ENCODE measurements at places on chromosomes 7 and 10.

GRCh38 chr10:103991393-103992128, 24.6 kb downstream of the SLK start:
- DNase-seq: no peak

GRCh38 chr7:70646536-70647248, 485.3 kb upstream of the GALNT17 start:
- DNase-seq: no peak

DNA sequence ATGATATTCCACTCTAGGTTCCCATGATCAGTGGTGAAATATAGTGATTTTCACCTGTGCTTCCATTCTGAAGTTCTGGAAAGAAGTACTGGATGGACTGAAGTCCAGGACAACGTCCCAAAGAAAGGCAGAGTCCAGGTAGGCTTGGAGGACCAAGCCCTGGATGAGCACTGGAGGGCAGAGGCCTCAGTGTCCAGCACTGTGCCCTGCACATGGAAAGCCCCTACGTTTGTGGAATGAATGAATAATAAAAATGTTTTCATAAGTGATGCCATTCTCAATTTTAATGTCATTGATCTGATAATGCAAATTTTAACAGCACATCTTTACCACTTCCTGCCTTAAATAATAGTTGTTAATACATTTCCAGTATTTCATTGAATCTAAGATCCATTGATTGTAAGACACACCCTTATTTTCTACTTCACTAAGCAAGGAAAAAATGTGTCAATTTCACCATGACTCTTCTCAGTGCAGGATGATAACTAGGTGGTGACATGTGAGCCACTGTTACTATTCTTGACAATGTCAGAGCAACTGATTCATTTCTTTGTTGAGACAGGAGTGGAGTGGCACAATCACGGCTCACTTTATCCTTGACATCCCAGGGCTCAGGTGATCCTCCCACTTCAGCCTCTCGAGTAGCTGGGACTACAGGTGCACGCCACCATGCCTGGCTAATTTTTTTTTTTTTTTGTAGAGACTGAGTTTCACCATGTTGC, 35.2 kb downstream of the ZNF783 start:
- no peak for DNase-seq

GRCh38 chr7:108358553-108358952, 97.7 kb downstream of the NRCAM start:
- peak; percentile 40 for DNase-seq

- no peak for DNase-seq
Observed at GRCh38 chr7:122269241-122269640, 35.3 kb downstream of the FEZF1 start.

DNA sequence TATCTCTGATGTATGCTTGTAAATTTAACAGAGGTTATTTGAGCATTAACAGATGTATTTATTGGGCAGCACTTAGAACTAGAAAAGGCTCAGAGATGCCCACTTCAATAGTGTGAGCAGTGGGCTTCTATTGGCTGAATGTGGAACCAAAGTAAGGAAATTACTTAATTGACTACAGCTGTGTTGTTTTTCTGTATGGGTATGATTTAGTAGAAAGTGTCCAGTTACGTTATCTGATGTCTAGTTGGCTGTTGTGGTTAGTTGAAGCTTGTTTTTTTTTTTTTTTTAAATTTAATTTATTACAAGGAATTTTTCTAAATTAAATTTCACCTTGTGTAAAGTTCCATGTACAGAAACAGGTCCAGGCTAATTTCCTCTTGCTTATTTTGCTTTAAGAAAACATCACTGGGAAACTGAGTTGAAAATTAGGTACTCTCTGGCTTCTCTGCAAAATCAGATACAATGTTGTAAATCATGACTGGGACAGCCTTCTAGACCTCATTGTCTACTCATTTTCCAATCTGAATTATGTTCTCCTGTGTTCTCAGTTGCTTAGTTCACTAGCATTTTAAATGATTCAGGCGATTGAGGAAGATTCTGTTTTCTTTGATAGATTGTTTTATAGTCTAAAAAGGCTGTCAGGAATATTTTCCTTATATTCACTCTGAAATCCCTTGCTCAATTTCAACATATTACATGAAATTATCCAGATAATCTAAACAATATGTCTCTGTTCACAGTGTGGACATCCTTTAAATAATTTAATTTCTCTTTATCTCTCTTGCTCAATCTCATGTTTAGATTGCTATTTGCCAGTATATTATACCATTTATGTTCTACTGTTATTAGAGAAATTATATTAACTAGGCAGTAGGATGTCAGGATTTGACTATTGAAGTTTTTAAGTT, 53.0 kb downstream of the PHF14 start:
- no peak for DNase-seq

GRCh38 chr7:35319606-35320005, 65.7 kb upstream of the TBX20 start:
- no peak for DNase-seq

DNA sequence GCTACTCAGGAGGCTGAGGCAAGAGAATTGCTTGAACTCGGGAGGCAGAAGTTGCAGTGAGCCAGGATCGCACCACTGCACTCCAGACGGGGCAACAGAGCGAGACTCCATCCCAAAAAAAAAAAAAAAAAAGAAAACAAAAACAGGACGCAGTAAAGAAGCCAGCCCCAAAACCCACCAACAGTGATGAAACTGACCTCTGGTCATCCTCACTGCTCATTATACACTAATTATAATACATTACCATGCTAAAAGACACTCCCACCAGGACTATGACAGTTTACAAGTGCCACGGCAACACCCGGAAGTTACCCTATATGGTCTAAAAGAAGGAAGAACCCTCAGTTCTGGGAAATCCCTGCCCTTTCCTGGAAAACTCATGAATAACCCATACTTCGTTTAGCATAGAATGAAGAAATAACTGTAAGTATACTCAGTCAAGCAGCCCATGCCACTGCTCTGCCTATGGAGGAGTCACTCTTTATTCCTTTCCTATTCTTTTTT, 40.0 kb upstream of the EIF4H start:
- DNase-seq: no peak

- DNase-seq: no peak
Observed at GRCh38 chr10:127368929-127369328, 172.5 kb upstream of the INSYN2A start.

DNA sequence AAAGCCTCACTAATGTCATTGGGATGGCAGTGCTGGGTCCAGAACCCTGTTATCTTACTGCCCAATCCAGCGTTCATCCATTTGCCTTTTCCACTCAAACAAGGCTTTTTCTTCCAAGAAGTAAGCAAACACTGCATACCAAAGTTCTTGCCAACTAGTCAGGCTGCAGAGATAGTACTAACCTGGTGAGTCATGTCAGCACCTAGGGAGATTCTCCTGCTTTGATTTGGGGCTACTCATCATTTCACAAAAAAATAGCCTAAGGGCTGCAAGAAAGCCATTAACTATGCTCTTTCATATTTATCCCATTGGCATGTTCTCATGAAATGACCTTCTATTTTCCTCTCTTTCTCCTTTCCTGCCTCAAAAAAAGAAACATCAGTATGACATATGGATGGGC, 142.6 kb downstream of the TWIST1 start:
- no peak for DNase-seq

DNA sequence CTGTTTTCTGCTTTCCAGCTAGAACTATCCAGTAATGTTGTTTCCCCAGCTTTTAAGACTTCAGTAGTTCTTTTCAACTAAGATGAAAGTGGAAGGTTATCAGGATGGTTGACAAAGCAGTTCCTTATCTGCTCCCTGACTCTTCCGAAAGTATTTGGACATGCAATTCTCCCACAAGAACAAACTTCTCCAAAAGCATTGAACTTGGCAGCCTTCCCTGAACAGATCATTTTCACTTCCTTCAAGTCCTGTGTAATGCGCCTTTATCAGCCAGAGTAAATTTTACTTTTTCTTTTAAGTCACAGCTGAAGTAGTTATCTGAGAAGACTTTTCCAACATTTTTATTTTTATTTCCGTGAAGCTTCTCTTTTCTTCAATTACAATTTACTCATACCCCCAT, 39.7 kb downstream of the CDC14C start:
- DNase-seq: no peak

GRCh38 chr10:21249435-21249834, 276.0 kb downstream of the SKIDA1 start:
- DNase-seq: no peak

GRCh38 chr10:29142516-29143314, 146.2 kb upstream of the LYZL1 start:
- no peak for DNase-seq

- no peak for DNase-seq
Observed at GRCh38 chr10:8073691-8074416, 19.4 kb downstream of the GATA3 start.

GRCh38 chr7:33880787-33881186, 24.6 kb upstream of the BMPER start:
- DNase-seq: no peak

- DNase-seq: no peak
Observed at GRCh38 chr7:27185013-27185853, at the start of gene HOXA11. Gene HOXA11, minus strand, starts transcription at chr7:27185232. Its CDS starts 88 bp downstream, at chr7:27185144.

DNA sequence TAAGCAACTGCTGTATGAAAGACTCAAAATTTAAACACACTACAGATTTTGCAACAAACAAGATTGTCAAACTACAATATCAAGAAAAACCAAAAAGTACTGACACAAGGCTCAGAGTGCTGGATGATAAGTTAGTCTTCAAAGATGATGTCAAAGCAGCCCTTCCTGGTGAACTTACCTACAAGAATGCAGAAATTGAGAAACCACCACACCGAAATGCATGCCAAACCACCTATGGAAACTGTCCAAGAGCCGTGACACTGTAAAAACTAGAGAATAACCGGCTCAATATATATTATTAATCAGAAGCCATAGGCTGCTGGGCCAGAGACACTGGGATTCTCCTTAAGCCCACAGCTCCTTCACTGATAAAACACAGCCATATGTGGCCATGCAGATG, 25.3 kb downstream of the DENND11 start:
- no peak for DNase-seq

DNA sequence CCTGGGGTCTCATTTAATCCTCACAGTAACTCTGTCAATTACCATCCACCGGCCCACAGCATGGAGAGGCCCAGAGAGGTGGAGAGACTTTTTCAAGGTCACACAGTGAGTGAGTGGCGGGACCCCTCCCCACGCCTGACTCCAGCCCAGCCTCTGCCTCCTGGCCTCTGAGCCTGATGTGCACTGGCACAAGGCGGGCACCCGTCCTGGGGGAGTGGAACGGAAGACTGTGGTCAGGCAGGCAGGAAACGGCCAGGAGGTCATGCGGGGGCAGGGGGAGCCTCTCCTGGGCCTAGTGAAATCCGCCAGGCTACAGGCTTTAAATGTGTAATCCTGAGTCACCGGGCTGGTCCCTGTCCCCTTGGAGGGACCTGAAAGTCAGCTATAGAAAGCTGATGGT, 32.2 kb downstream of the ZCCHC24 start:
- DNase-seq: no peak

DNA sequence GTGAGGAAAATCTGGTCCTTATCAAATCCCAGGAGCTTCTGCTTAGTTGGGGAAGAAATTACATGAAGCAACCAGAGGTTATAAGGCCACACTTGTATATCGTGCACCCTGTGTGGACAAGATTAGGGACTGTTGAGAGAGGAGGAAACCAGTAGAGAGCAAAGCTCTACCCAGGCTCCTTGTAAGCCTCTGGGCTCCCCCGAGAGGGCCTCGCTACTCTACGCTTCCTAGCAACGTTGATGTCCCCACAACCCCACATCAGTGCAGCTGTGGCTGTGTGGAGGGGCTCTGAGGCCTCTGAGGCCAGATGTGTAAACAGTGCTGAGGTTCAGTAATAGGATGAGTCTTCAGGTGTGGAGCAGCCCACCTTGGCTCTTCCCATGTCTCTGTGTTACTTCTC, 16.0 kb downstream of the HIF1AN start:
- DNase-seq: no peak

DNA sequence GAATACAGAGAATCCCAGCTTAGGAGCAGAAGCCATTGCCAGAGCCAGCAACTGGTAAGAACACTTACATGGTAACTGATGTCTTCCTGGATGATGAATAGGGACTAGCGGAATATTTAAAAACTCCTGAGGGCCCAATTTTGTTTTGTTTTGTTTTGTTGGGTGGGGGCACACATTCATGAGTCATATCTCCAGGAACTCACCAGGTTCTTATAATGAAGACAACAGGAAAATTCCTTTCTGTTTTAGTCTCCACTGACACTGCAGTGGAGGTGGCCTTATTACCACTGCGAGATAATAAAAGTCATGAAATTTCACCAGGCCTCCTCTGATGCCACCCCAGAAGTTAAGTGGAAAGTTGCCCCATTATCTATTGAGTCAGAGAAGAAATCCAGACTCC, 6.6 kb upstream of the CUZD1 start:
- no peak for DNase-seq

DNA sequence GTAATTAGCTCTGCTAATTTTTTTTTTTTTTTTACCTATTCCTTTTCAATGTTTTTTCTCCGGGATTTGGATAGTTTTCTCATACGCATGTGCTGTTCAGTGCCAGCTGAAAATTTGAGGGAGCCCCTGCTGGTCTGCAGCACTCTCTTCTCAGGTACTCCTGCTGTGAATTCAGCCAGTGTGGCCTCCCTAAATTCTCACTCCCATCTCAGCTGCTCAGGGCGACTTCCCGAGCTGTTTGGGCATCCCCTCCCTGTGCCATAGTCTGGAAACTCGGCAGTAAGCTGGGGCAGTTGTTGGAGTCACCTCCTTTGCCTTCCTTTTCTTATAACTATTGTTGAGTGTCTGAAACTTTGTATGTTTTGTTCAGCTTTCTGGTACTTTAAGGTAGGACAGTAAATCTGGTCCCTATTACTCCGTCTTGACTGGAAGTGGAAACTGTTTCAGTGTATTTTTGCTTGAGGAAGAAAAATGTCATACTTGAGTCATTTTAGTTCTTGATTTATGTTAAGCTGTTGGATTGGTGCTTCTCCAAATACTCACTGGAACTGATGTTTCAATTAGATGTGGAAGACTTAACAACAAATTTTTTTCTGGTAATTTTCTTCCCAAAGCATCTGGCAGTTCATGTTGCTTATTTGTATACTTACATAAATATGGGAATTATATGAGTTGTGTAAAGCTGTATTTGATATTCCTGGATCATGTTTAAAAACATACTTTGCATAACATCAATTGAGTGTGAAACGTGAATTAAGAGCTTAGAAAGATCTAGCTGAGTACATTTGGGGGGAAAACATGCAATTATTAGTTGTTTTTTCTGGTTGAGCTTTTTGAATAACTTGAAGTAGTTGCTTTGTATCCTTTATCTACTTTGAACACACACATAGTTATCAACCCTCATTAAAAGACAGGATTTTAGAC, 33.7 kb downstream of the MINPP1 start:
- DNase-seq: no peak

DNA sequence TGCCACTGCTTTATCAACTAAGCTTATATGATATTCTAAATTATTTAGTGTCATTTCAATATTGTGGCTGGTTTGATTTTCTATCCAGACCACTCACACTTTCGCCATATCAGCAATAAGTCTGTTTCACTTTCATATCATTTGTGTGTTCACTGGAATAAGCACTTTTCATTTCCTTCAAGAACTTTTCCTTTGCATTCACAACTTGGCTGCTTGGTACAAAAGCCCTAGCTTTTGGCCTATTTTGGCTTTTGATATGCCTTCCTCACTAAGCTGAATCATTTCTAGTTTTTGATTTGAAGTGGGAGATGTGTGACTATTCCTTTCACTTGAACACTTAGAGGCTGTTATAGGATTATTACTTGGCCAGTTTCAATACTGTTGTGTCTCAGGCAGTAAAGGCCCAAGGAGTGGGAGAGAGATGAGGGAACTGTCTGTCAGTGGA, 120.9 kb upstream of the NAMPT start:
- DNase-seq: no peak

All from brain pericyte (primary cell).